ENCODE measurements at places on chromosomes 5 and 9.
A peak's percentile ranks its signal among the peaks of the same experiment; 100 is the strongest.

GRCh38 chr5:65674749-65675148, 47.2 kb downstream of the SGTB start:
- no peak for DNase-seq

- DNase-seq: no peak
Observed at GRCh38 chr5:141635646-141636045, 1.0 kb downstream of the HDAC3 start.

DNA sequence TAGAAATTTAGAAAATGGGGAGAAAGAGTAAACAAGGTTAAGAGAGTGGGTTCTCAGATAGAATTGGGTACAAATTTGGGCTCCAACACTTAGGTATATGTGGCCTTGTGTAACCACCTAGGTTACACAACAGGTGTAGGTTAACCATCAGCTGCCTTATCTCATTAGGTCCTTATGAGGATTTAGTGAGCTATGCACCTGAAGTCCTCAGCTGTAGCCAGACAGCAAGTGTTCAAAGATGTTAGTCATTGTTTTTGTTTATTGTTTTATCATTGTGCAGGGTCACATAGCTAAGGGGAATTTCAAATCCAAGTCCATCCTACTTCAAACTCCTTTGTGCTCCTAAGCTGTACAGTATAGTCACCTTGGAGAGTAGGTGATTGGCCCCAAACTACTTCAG, 970 bp upstream of the TRIM32 start:
- DNase-seq: no peak

DNA sequence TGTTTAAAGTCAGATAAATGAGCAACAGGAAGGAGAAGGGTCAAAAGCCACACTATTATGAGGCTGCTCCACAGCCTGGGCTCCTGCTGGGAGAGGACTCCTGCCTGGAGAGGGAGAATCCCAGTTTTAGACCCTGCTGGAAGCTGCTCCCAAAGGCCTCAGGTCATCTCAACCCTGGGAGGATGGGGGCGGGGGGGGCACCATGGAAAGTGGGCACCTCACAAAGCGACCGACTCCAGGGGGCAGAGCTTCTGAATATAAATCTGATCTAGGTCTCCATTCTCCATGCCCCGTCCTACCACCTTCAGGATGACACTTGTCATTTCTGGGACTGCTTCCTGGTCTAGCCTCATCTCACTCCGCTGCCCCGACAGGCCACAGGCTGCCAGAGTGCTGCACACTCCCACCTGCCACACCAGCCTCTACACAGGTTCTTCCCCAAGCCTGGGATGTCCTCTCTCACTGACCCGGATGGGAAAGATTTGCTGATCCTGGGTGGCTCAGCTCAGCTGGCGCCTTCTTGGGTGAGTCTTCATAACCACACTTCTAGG, 183.4 kb downstream of the GAPVD1 start:
- DNase-seq: no peak

- DNase-seq: no peak
Observed at GRCh38 chr5:133384120-133384855, 228.1 kb downstream of the FSTL4 start.

DNA sequence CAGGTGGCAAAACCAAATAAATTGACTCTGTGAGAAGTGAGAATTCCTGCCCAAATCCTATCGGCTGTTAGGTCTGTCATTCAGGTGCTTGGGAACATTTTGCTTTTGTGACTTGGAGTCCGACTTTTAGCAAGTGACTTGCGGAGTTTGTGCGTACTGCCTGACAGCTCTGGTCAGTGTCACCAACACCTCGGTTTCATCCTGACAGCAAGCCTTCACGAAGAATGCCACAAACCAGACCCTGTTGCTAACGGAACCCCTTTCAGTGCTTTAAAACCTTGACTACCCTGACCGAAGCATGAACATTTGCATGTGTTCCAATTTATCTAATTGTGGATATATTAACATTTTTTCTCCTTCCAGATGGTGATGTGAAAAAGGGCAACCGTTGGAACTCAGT, 26.5 kb downstream of the LIX1 start:
- DNase-seq: no peak

DNA sequence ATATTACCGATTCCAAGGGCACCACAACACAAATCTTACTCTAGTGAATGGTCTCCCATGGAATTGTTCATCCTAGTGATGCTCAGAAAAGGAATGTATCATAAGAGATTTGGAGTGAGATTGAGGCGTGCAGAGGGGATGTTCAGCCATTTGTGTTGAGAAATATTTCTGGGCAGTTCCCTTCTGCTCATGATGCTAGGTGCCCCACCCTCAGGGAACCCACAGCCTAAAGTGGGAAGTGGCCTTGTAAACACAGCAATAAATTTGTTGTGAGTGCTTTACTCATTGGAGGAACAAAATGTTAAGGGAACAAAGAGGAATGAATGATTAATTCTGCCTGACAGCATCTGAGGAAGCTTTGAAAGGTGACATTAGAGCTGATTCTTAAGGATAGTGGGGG, 129.9 kb downstream of the TLE4 start:
- DNase-seq: no peak

DNA sequence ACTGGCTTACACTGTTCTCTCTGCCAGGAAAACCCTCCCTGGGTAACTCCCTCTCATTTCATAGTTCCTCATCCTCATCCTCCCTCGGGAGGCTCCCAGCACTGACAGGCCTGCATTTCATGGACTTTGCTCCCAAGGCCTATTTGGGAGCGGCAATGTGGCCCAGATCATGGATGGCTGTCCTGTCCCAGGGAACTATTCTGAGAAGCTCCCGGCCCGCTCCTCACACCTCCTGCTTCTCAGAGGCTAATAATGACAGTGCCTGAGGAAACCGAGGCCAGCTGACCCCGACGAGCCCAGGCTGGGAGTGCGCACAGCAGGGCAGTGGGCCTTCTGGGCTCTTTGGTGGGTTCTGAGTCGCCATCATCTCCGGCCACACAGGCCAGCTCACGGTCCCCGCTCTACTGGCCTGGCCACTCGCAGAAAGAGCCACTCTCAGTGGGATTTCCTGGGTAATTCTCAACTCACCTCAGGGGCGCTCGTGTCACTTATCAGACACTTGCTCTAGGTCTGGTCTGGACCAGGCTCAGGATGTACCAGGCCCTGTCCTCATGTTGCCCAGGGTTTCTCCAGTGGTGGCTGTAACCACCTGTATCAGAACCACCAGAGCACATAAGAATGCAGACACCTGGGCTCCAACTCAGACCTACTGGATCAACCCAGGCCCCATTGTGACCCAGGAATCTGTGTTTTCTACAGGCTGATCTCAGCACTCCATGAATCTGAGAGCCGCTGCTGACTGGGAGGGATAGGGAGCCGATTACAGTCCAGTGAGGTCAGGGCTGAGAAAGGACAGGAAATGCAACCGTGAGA, 2.0 kb upstream of the DOLPP1 start:
- no peak for DNase-seq

DNA sequence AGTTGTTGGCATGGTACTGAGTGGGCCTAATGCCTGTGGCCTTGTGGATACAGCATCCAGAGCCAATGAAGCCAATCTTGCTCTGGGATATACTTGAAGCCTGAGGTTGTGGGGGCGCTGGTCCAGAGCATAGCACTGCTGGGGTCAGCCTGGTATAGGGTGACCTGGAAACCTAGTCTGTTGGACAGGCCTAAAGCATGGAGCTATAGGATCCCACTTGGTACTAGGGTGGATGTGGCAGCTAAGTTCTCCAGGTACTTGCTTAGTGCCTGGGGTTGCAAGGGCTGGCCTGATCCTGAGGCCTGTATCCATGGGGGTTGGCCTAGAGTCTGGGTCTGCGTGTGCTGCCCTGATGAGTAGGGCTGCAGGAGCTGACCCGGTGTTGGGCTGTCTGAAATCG, 1168.2 kb upstream of the C9orf72 start:
- DNase-seq: no peak

GRCh38 chr9:129236441-129237145, 58.5 kb upstream of the IER5L start:
- DNase-seq: no peak

- DNase-seq: no peak
Observed at GRCh38 chr5:1975898-1976765, 93.4 kb upstream of the IRX4 start.

DNA sequence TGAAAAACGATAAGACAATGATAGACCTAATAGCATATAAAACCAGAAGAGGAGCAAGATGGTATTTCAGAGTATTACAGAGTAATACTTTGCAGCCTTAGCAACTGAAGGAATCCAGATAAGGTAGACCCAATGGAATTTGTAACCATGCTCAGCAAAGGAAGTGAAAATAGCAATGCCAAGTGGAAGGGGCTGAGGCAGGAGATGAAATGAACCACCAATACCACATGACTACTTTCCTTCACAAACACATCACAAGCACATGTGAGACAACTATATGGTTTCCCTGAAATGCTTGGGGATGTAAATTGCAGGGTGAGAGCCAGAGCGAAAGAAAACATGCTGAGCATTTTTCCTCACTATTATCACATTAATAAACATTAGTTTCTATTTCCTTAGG, 79.8 kb upstream of the MELK start:
- DNase-seq: no peak

DNA sequence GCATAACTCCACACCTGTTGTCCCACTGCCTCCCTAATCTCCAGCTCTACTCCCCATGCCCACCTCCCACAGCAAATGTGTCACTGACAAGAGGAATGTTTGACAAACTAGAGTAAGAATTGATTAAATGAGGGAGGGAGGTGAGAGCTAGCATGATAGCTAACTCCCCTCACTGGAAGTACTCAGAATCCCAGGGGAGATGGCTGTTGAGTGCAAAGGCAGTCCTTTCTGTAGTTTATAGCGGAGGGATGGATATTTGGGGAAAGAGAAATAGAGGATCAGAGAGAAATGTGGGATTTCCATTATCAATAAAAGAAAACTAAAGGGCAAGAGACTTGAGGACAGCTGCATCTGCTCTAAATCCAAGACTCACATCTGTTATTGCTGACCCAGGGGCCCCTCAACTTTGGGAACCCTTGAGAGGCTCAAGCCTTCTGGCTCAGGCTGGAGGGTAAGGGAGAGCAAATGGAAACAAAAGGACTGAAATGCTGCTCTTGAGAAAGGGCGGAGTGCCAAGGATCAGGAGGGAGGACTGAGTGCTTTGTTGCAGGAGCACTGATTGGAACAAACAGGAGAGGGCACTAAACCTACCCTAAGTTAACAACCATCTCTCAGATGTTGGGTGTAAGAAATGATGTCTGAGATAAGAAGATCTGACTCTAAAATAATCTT, 372.1 kb downstream of the NTRK2 start:
- DNase-seq: no peak

DNA sequence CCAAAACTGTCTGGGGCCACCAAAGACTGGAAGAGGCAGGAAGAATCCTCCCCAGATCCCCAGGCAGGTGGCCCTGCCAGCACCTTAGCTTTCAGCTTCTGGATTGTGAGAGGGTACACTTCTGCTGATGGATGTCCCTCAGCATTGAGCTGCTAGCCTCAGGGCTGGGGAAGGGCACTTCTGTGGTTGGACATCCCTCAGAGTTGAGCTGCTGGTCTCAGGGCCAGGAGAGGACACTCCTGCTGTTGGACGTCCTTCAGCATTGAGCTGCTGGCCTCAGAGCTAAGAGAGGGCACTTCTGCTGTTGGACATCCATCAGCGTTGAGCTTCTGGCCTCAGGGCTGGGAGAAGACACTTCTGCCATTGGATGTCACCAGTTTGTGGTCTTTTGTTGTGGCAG, 83.8 kb upstream of the FCN1 start:
- DNase-seq: no peak

DNA sequence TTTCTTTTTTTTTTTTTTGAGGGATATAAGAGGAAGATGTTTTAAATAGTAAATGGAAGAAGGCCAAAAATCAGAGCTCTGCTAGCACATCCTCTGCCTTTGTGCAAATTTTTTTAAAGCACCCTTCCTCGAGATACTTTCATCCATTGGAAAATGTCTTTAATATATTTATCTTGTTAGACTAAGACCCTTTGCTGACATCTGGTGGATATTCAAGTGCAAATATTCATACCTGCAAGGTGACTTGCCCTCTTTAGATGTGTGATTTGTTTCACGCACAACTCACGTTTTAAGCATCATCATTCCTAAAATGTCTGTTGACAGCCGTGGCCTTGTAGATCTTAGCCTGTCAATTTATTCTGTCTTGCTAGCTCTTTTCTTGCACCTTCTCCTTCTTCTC, 258.5 kb downstream of the AGTPBP1 start:
- DNase-seq: no peak

DNA sequence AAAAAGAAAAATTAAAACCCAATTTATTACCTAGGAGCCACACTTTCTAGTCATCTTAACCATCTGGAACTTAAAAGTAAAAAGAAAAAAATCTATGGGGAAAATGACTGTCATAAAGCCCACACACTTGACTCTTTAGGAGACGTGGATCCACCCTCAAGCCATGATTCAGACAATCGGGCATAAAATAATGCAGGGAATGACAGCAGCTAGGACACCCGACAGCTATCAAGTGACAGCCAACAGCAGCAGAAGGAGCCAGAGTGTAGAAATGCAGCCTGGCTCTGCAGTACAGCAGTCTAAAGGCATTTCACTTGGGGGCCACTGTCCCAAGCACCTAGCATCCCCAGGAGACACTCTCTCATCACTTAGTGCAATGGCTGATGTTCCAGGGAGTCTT, 226.9 kb downstream of the CAAP1 start:
- no peak for DNase-seq

DNA sequence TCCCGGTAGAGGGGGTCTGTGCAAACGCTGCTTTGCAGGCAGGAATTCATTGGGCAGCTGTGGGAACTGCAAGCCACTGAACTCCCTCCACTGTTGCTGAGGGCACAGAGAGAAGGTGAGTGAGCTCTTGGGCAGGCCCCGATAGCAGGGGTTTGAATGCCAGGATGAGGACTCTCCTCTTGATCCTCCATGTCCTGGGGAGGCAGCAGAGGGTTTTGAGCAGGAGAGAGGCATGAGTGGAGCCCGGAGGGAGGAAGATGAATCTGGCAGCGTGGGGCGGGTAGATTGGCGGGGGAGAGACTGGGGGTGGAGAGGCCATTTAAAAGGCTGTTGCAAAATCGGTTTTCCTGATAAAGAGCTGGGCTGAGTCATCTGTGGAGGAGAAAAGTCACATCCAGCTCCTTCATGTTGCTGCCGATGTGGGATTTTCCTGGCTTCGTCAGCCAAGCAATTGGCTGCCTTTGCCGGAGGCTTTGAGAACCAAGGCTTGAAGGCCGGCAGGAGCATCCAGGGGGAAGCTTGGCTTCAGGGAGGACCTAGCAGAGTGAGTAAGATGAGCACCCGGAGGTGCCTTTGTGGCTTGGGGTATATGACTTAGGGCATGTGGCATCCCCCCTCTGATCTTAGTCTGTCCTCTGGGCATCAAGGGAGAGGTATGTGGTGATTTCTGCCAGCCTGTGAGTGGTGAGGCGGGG, at the start of gene SYNPO:
Gene SYNPO (plus strand): TSS at position 350 of the 695 bp plus-strand sequence. CDS start 7,616 bp downstream, outside the sequence.
- DNase-seq: peak; percentile 96

GRCh38 chr5:56786346-56786745, 29.0 kb upstream of the MAP3K1 start:
- DNase-seq: no peak

DNA sequence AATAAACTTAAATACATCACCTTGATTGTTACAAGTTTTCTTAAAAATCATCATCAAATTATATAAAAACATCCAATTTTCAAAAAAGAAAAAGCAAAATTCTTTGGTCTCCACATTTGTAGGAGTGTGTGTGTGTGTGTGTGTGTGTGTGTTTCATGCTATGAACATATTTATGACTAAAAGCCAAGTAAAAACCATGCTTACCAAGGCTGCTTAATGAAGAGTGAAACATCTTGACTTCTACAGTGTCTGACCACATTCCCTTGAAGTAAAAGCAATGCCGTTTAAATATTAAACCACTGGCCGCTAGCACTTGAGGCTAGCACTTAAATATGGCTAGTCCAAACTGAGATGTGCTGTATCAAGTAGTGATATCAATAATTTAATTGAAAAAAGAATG, 549.1 kb upstream of the CCNG1 start:
- DNase-seq: no peak

Measured in stromal cell of bone marrow (primary cell).